ENCODE measurements at places on chromosomes 1 and 21. TPM values are rescaled to one million over a fixed set of nuclear protein-coding genes. Genes with fewer than 3 reads are reported as not detected.

GRCh38 chr1:32239790-32240139, 7.3 kb upstream of the FAM167B start:
- peak; percentile 61 for DNase-seq

Gene C1orf94
- polyA plus RNA-seq = not detected

GRCh38 chr21:34986561-34987500, 62.3 kb downstream of the RUNX1 start:
- DNase-seq = no peak

Gene IL20
- not detected for polyA plus RNA-seq

DNA sequence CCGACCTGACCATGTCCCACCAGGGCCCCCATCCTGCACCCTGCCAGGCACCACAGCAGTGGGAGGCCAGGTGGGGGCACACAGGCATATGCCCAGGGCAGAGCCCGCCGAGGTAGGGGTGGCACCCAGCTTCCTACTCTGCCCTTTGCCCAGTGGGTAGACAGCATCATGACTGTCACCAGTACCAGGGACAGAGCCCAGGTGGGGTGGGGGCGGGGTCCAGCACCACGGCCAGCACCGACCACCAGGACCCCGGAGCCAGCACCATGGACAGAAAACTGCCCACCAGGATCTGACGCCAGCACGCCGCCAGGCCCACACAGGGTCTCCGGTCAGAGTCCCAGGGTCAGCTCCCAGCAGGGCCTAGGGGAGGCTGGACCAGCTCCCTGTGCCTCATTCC, 3.8 kb downstream of the TAS1R3 start:
- no peak for DNase-seq

Gene SELP
- 8.2 TPM for polyA plus RNA-seq

Data from right cardiac atrium (tissue), 5 donors.